NCI-H1048 (cell line): ENCODE measurements at places on chromosomes 2 and 18.

DNA sequence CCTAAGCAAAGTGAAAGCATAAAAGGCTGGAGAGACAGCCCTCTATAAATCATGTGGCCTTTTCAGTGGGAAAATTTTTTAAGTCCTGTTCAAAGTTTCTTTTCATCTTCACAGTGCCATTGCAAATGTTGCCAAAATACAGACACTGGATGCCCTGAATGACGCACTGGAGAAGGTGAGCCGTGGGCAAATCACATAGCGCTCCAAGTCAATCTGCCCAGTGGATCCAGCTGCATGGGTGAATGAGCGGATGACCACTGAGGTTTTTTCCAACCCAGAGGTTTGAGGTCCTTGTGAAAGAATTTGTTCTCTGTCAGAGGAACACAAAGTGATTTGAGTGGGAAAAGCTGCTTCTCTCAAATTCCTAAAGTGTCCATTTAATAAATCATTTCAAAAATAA, 11.8 kb downstream of the DAPL1 start:
- DNase-seq, result no peak

DNA sequence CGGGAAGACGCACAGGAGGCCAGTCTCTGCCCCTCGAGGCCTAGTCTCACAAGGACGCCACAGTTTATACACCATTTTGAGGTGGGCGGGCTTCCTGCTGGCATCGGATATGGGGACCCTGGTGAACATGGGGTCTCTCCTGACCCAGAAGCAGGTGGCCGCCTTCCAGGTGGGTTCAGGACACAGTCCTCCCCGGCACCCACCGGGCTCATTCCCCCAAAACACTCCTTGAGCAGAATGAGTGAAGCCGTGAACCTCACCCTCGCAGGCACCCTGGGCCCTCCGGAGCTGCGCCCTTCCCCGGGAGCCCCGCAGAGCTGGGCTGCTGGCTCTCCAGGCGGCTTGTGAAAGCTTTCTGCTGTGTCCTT, 6.5 kb downstream of the NFATC1 start:
- DNase-seq, result no peak

DNA sequence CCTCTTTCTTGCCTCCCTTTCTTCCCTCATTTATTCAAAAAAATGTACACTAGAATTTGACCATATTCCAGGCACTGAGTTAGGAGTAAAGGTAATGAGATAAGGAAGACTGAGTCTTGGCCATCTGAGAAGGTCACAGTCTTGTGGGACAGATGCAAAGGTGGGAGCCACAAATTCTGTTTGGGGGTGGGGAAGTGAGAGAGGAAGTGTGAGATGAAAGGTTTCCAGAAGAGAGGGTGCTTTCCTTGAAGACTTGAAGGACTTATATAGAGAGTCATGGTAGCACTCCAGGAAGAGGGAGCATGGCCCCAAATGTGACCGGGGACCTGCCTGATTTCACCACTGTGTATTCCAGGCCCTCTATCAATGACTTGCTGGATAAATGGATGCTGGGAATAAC, 320.6 kb downstream of the LPIN1 start:
- DNase-seq, result no peak

DNA sequence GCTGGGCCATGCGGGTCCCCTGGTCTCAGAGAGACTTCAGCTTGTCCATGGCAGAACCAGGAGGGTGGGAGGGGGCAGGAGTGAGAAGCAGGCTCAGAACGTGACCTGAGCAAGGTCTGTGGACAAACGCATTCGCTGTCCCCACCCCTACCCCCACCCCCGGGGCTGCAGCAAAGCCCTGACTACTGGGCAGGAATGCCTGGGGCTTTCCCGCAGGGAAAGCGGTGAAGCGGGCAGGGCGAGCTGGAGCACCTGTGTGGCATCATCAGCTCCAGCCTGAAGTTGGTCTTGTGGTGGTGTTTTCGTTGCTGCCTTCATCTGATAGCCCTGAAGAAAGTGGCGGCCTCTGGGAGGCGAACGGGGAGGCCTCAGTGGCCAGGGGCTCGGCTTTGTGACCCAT, 26.1 kb upstream of the ALKAL2 start:
- DNase-seq, result no peak

- no peak for DNase-seq
Observed at GRCh38 chr2:237309416-237309815, 104.5 kb downstream of the COL6A3 start.

DNA sequence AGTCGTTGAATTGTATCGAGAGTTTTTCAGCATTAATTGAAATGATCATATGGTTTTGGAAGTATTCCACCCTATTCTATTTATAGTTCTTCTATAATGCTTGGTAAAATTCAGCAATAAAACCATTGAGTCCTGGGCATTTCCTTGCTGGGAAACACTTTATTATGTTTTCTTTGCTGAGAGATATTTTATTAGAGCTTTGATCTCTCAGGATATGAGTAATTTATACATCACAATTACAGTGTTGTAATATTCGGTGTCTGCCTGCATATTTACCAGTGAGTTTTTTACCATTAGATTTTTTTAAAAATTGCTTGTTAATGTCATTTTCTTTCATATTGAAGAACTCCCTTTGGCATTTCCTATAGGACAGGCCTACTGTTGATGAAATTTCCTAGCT, 402.7 kb upstream of the FSIP2 start:
- DNase-seq, result no peak

- no peak for DNase-seq
Observed at GRCh38 chr2:177989029-177989885, 83.3 kb downstream of the PDE11A start.

DNA sequence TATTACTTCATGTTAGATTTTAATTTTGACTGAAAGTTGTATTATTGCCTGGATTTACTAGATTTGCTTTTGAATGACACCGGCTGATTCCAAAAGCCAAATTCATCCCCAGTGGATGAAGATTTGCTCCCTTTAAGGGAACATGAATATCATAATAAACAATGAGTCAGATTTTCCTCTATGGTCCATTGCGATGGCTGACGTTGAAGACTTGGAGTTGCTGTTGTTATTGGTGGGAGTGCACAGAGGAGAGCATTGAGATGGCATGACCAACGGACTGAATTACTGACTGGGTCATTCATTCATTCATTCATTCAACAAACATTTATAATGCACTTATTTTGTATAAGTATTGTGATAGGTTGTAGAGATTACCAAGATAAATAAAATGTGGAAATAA, 33.4 kb upstream of the LYPD1 start:
- DNase-seq, result no peak

- no peak for DNase-seq
Observed at GRCh38 chr18:75503615-75504014, 76.1 kb upstream of the SMIM21 start.

- DNase-seq, result no peak
Observed at GRCh38 chr2:192025637-192026036, 169.1 kb downstream of the TMEFF2 start.

DNA sequence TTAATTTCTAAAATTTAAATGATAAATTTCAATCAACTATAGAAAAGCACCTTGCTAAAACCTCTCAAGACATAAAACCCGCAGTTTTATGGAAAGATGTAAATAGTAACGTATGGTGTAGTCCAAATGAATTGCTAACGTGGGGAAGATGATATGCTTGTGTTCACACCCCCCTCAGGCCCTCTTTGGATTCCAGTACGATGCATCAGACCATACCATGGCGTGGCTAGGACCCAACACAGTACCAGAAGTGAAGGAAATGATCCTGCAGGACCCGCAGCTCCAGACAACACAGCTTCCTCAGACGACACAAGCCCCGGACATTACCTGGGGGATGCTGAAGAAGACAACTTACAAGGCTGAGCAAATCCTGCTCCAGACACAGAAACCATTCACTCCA, 60.1 kb upstream of the DYSF start:
- no peak for DNase-seq

- no peak for DNase-seq
Observed at GRCh38 chr2:119940856-119941255, 72.0 kb upstream of the EPB41L5 start.

DNA sequence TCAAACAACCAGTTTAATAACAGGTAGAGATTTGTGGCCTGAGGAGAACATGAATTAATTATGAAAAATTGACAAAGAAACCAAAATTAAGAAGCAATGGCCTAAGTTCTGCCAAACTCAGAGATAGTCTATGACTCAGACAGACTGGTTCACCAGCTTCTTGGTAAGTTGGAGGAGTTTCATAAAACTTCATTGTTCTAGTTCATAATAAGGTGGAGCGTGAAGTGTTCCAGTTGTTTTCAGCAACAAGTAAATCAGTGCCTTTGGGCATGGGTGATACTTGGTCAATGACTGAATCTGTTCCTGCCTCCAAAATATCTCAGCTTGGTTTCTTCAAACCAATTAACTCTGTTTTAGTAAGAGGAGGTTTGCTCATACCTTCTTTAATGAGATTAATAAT, 40.0 kb downstream of the SLC40A1 start:
- no peak for DNase-seq

DNA sequence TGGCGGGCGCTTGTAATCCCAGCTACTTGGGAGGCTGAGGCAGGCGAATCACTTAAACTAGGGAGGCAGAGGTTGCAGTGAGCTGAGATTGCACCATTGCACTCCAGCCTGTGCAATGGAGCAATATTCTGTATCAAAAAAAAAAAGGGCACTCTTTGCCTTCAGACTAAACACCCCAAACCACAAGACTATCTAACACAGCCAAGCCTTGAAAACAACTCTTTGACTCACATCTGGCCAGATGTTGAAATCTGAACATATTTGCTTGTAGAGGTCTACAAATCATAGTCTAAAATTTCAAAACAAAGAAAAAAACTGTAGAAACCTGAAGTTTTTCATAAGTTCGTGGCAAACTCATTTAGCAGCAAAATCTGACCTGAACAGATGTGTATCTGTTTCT, 94.9 kb downstream of the FAM161A start:
- no peak for DNase-seq

DNA sequence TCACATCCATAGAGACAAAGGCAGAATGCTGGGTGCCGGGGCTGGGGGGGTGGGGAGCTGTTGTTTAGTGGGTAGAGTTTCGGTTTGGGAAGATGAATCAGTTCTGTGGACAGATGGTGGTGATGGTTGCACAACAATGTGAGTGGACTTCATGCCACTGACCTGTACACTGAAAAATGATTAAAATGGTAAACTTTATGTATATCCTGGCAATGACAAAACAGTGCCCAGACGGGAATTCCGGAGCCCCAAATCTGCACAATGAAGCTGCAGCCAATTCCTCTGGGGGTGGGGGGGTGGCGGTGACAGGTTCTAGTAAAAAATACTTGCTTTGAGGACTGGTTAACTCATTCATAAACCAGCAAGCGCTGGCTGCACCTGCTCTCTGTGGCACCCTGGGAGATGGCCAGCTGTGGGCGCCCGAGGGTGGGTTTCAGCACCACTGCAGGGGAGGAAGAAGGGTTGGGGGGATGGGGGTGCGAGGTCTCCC, 81.8 kb upstream of the HPCAL1 start:
- DNase-seq, result no peak

GRCh38 chr2:156322686-156323231, 9.8 kb downstream of the NR4A2 start:
- DNase-seq, result no peak

DNA sequence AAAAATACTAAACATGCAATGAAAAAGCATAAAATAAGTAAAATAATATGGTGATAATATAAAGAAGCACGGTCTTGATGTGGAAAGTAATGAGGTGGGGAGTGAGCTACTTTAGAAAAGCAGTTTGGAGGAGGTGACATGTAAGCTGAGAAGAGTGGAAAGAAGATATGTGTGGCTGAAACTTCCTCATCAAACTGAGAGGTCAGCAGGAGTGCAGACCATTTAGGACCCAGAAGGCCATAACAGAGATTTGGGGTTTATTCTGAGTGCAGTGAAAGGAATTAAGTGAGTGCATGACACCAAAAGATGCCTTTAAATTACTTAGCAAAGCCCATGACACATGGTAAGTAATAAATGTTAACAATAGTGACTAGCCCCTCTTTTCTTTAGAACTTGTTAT, 24.4 kb upstream of the TMEM182 start:
- DNase-seq, result no peak

- no peak for DNase-seq
Observed at GRCh38 chr2:235201756-235202155, 249.9 kb downstream of the SH3BP4 start.

GRCh38 chr2:219178377-219179175, 501 bp downstream of the RETREG2 start:
- no peak for DNase-seq

DNA sequence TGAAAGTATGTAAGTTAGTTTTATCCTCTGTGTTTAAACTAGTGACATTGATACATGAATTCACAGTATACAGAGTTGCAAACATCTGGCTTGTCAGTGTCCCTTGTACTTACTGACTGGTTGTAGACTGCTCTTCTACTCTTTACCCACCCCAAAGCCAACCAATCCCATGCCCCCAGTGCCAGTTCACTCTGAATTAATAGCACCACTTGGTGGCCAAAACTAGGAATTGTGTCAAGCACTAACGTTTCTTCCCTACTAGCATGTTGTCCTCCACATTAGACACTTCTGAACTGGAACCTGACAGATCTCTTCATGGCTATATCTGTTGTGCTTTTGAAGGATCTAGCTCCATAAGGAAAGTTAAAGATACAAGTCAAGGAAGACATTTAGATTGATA, 27.2 kb upstream of the OTX1 start:
- no peak for DNase-seq

- no peak for DNase-seq
Observed at GRCh38 chr18:23442958-23443357, 10.1 kb upstream of the RIOK3 start.

- no peak for DNase-seq
Observed at GRCh38 chr2:182906454-182906853, 40.0 kb upstream of the FRZB start.

DNA sequence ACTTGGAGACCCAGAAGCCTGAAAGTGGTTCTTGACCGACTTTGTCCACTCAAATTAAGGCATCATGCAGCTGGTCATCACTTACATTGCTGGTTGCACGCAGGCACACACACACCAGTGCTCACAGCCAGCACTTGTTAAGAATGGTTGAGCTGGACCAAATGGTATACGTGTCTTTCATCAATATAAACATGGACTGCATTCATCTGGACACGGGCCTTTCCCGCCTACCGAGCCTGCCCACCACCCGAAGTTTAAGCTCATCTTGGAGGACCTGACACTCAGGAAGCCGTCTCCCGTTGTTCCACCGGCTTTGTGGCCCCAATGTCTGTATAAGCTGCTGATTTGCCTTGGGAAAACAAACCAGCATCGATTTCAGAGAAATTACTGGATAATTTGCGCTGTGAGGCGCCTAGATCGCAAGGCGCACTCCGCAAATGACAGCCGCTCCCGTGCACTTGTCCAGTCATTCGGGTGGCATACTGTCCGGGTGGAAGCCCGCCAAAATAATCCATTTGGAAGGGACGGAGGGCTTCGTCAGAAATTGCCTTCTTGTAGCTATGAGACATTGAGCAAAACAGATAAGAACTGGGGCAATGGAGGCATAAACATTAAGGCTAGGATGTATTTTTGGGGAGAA, 40.1 kb upstream of the AKAIN1 start:
- no peak for DNase-seq

- DNase-seq, result no peak
Observed at GRCh38 chr2:98948956-98949739, 13.1 kb upstream of the CRACDL start.

GRCh38 chr2:229620759-229621158, 93.6 kb downstream of the DNER start:
- no peak for DNase-seq
